ENCODE measurements at places on chromosomes 2 and 18.

GRCh38 chr18:38526922-38527321, 961.3 kb upstream of the CELF4 start:
- DNase-seq = no peak

DNA sequence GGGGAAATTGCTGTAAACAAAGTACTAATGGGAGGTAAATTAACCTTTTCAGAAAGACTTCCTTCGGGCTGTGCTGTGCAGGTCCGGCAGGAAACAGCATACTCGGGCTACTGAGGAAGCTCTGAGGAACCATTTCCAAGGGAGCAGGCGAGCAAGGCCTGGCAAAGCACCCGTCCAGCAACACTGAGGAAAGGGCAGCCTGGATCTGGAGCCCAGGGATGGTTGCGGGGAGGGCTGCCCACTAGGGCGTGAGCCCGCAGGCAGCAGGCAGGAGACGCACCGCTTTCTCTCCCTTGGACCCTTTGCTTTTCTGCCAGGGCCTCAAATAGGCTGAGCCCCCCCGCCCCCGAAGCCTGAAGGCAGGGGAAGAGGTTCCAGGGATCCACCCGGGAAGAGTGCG, 89.5 kb downstream of the SOX11 start:
- DNase-seq = no peak

DNA sequence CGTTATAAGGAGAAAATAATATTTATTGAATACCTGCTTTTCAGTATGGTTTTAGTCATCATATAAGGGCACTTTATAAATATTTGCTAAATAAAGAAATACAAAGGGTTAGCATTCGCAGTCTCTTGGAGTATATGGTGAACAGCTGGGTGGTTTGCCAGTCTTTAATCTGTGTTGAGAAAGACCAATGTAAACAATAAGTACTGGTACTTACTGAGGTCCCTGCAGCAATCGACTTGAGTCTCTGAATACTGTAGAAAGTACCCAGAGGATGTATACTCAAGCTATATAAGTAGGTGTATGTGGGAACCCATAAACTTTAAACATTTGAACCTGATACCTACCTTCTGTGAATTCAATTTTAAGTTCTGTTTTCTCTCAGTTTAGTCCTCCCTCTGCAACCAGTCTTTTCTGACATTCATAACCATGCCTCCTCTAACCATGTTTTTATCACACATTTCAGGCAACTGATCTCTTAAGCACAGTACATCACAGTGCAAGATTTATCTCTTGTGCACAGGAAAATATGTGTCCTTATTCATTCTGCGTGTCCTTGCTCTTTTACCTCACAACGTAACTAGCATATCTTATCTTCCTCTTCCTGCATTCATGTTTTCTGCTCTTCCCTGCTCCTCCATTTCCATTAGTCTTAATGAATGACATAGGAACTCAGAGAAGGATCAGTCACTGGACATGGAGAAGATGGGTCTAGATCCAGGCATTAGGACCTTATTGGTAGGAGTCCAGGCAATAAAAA, 21.7 kb downstream of the C18orf63 start:
- DNase-seq = no peak

DNA sequence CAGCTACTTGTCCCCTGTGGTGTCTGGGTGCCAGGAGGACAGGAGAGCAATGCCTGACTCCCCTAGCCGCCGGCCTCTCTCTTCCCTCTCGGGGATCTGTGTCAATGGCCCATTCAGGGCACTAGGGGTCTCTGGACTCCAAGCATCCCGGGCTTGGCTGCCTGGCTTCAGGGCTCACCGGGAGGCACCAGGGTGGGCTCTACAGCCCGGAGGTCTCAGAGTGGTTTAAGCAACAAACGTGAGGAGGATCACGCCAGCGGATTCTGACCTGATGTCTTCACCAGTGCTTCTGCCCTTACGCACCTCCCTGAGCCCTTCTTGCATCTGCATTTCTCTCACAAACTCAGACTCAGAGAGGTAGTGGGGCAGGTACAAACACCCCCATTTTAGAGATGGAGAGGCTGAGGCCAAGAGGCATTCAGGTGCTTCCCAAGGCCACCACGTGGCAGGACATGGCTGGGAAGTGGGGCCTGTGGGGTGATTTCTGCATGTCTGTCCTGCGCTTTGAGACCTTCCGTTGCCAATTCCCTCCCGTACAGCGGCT, 243.0 kb downstream of the CELF4 start:
- DNase-seq = no peak

GRCh38 chr18:59908799-59909198, 9.0 kb downstream of the PMAIP1 start:
- no peak for DNase-seq

GRCh38 chr2:69177785-69178636, 165.0 kb downstream of the ANTXR1 start:
- DNase-seq = no peak

DNA sequence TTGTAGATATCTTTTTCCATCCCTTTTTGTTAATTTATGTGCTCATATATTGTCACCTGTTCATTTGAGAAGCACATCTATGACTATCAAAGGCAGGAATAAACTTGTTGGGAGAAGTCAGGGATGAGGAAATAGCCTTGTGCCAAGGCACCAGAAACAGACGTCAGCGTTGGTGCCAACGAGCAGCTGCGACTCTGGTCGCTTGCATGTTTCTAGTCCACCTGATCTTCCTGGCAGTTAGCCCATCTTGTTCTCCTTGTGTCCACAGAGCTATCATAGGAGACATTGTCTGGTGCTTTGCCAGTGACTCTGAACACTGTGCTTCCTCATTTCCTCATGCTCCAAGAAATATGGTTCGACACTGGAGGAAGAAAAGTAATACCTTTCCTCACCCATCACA, 374.4 kb downstream of the PTPRM start:
- DNase-seq = no peak

DNA sequence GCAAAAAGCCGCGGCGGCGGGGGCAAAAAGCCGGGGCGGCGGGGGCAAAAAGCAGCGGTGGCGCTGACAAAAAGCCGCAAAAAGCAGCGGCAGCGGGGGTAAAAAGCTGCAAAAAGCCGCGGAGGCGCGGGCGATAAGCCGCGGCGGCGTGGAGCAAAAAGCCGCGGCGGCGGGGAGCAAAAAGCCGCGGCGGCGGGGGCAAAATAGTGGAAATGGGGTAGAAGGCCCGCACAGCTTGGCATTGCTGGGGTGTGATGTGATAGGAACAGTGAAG, 450.1 kb downstream of the ANKRD30B start:
- no peak for DNase-seq

DNA sequence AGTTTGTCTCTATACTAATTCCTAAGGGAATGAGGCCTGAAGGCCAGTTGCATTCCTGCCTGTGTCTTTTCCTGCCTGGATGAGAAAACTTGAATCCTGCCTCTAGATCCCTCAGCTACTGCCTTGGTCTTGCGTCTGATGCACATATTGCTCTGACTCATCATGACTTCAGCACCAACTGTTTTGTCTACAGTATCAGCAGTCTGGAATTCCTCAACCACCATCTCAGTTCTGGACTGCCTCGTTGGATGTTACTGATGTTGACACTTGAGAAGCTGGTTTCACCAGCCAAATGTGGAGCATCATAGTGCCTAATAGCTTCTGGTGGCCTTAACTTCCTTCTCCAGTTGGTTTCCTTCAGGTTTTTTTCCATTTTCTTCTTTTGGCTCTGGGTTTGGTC, 211.0 kb downstream of the CTNNA2 start:
- no peak for DNase-seq

- DNase-seq = no peak
Measured at GRCh38 chr18:31049189-31049588, 6.6 kb upstream of the DSC3 start.

DNA sequence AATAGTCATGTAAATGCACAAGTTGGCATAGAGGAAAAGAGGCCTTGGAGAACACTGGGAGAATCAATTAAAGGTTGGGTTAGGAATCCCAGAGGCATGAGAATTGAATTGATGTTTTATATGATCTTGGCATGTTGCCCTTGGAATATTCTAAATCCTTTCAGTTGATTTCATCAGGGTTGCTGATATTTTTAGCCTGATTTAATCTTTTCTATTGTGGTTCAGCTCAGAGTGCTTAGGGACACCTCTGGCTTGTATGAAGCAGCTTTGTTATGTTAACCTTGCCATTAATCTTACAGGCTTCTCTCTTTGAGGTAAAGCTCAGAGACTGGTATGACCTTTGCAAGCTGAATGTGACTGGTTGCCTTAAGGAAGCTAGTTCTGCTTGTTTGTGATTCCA, 64.4 kb upstream of the LYPD6B start:
- no peak for DNase-seq

DNA sequence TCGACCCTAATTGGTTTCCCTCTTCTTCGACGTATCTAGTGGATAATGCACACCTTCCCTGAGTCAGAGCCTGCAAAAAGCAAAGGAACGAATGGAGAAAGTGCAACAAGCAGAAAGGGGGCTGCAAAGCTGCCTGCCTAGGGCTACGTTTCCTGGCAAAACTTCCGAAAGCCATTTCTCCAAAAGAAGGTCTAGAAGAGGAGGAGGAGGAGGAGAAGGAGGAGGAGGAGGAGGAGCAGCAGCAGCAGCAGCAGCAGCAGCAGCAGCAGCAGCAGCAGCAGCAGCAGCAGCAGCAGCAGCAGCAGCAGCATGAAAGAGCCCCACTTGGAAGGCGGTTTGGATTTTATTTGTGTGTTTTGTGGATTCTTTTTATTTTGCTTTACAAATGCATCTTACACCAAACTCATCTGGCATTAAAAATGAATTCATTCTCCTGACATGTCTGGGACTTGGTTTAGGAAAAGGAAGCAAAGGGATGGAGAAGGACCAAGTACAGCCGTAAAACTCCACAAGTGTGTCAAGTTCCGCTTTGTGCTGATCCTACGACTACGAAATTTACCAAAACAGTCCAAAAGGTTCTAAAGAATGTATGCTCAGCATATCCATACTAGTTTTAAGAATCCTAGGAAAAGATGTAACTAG, 2.0 kb downstream of the TCF4 start:
- DNase-seq = no peak

GRCh38 chr2:120037995-120038541, 25.2 kb downstream of the EPB41L5 start:
- no peak for DNase-seq

- DNase-seq = no peak
Measured at GRCh38 chr2:215884451-215885087, 128.8 kb downstream of the MREG start.

Measured in naive thymus-derived CD8-positive, alpha-beta T cell (primary cell).